HT-29 (cell line): ENCODE measurements at places on chromosomes 2 and 18.

DNA sequence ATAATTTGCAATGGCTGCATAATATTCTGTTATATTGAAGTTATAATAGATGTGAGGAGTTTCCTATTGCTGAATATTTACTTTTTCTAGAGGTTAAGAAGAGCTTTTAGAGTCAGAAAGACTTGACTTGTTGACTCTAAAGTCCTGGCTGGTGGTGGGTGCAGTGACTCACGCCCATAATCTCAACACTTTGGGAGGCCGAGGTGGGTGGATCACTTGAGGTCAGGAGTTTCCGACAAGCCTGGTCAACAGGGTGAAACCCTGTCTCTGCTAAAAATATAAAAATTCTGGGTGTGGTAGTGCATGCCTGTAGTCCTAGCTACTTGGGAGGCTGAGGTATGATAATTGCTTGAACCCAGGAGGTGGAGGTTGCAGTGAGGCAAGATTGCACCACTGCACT lies 33.9 kb upstream of the ATIC start:
- DNase-seq, result no peak

- DNase-seq, result no peak
Measured at GRCh38 chr2:57330447-57330846, 716.2 kb upstream of the VRK2 start.

DNA sequence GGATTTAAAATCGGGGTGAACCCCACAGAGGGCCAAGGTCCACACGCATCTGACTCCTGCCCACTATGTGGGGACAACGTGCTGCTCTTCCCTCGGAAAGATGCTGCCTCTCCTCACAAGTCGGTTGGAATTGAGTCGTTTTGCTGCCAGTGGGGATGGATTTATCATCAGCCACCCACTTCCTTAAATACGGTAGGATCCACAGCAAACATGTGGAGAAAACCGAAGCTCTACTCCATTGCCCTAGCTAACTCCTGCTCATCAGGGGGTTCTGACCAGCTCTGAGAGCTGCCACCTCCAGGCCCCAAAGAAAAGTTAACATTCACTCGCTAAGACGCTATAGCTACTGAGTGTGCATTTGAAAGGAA lies 80.9 kb downstream of the CHRNA1 start:
- DNase-seq, result no peak

- DNase-seq, result peak; percentile 57
Measured at GRCh38 chr2:55175254-55176093, 56.6 kb downstream of the CLHC1 start.

DNA sequence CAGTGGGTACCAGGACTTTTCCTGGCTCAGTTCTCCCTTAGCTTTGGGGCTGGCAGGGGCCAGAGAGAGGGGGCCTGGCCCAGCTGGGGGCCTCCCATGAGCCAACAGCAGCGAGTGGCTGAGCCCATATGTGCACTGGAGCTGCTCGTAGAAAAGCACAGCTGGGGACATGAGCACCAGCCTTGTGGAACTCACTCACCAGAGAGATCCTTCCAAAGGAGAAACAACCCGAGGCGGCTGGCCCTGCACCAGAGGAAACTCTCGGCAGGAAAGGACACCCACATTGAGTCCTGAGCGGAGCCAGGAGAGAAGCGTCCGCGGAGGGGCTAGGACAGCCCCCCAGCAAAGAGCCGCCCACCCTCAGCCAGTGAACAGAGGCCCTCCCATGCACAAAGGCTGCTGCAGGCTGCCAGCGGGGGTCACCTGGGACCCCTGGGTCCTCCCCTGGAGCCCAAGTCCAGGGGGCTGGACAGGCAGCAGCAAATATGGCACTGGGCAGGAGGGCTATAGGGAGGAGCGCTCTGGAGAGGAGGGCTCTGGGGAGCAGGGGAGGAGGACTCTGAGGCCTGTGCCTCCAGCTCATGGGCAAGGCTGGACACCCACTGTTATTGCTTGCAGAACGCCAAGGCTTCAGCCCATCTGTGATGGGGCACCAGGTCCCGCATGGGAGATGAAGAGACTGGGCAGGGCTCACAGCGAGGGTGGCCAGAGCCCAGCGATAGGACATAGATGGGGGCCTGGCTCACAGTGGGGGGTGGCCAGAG lies 42.1 kb upstream of the SNED1 start:
- no peak for DNase-seq

- DNase-seq, result no peak
Measured at GRCh38 chr18:55983433-55983832, 395.4 kb upstream of the TCF4 start.
